Neural progenitor cell (in vitro differentiated cells): ENCODE measurements at places on chromosomes 4 and X.

- DNase-seq = no peak
Observed at GRCh38 chr4:59223292-59223941, 1976.7 kb upstream of the ADGRL3 start.

DNA sequence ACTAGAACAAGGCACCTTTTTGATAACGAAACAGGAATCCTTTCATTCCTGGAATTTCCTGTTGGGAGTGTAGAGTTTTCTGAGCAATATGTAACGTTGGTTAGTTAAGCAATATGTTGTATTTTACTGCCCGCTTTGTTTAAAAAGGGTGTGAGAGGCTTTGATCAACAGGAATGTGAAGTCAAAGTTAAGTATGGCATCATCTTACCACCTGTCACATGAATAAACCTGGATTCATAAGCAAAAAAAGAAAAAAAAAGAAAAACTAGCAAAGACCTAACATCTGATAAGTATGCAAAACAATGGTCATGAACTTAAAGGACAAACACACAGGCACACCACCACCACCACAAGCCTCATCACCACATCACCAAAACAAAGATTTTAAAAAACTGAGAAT lies 7.1 kb upstream of the CXCL5 start:
- DNase-seq = no peak

GRCh38 chr4:138673053-138673452 lies 342.5 kb upstream of the NOCT start:
- DNase-seq = no peak

DNA sequence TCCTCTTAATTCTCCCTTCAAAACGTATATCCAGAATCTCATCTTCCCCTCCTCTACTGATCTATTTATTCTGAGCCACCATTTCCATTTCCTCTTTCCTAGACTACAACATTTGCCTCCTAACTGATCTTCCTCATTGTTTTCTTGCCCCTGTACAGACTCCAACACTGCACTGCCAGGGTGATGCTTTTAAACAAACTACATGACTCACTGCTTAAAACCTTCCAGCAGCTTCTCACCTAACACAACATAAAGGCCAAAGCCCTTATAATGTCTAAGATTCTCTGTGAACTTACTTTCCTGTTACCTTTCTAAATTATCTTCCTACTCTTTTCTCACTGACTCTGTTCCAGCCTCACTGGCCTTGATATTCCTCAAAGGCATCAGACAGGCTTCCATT lies 161.0 kb upstream of the HS3ST1 start:
- DNase-seq = no peak

DNA sequence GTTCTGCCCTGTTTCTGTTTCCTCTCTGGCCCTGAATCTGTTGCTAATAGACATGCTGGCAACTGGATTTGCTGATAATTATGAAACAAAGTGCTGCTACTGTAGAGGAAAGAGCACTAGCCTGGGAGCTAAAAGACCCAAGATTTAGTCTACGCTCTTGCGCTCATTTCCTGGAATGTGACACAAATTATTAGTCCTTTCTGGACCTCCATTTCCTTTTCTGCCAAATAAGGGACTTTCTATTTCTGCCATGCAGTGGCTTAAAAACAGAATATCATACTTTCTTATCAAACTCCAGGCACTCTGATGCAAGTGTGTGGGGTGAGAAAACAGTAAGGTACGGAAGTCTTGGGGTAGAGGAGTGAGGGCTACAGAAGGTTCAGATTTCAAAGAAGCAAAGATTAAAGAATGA lies 48.3 kb upstream of the GPR174 start:
- no peak for DNase-seq

DNA sequence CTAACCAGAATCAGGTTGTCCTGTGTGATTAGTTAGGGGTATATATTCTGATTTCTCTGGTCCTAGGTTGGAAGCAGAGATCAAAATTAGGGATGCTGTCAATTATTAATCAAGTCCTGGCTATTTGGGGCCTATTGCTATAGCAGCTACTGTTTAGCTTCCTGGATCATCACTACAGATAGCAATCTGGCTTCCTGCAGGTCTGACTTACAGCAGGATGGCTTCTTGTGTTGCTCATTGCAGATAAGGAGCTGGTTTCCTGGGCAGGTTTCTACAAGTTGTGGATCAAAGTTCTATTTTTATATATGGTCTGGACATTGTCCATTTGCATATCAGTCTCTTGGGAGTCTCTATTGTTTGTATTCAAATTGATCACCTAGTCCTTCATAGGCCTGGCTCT lies 57.7 kb upstream of the C4orf54 start:
- DNase-seq = no peak

GRCh38 chr4:163595580-163595979 lies 101.1 kb downstream of the TMA16 start:
- DNase-seq = no peak

DNA sequence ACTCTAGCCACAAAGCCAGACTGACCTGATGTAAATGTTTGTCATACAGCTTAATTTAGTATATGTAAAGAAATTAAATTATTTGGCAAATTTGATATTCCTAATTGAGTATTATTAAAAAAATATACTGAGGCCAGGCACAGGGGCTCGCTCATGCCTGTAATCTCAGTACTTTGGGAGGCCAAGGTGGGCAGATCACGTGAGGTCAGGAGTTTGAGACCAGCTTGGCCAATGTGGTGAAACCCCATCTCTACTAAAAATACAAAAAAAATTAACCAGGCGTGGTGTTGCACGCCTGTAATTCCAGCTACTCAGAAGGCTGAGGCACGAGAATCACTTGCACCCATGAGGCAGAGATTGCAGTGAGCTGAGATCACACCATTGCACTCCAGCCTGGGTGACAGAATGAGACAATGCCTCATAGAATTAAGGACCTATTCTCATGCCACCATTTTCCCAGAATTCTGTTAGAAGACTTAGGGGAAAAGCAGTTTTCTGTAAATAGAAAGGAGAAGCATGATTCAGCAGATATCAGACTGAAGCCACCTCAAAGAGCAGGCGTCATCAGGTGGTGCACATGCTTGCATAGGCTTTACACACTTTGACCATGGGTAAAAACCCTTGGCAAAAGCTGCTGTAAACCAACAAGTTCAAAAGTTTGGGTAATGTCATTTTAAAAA lies 6.1 kb downstream of the UBQLN2 start:
- DNase-seq = no peak

- peak; percentile 85 for DNase-seq
Observed at GRCh38 chr4:82201805-82202641, 171.8 kb downstream of the HNRNPD start.

- DNase-seq = no peak
Observed at GRCh38 chr4:134043266-134043665, 158.3 kb downstream of the PABPC4L start.

DNA sequence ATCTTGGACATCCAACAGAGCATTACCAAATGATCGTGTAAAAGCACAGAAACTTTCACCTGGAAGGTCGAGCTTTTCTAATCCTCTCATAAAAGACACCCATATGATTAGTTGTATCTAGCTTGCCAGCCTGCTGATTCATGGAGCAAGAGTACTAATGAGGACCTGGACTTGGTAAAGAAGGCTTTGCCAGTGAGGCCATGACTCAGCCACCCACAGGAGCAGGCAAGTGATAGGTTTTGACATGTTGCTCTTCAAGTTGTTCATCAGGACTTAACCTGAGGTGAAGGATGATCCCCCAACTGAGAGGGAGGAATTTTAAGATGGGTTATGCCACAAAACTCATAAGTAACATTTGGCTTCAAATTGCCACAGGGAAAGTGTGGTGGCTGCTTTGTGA lies 24.7 kb upstream of the EPGN start:
- DNase-seq = no peak

GRCh38 chr4:152172146-152172545 lies 363.7 kb downstream of the FBXW7 start:
- no peak for DNase-seq

DNA sequence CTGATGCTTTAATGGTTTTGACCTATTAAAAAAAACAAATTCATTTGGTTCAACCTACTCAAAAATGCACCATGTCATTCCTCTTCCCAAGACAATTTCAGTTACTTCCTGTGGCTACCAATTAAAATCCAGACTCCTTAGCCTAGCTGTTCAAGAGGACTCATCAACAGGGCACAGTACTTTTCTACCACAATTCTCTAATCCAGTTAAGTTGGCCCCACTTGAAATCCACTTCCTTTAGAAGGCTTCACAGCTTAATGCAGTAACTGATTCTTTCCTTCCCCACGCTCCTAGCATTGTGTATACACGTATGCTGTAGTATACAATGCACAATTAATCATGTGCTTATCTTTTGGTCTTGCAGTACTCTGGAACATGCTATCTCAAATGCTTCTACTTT lies 129.8 kb downstream of the UGT8 start:
- DNase-seq = peak; percentile 59

- DNase-seq = no peak
Observed at GRCh38 chrX:131910586-131910985, 112.5 kb upstream of the STK26 start.

DNA sequence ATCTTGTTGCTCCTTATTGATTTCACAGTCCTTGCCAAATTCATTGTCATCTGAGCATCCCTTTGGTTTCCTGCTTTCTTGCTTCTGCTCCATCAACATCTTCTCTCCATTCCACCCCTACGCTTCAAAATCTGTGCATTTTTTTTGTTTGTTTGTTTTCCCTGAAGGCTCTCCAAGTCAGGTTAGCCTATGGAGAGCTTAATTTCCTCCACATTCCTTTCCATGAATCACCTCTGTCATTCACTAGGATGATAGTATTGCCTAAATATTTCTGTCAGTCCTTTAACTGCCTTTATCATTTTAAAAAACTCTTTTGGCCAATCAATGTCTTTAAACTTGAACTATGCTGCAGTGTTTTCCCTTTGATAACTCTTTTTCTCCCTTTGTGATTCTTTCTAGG lies 67.7 kb downstream of the PPARGC1A start:
- no peak for DNase-seq

DNA sequence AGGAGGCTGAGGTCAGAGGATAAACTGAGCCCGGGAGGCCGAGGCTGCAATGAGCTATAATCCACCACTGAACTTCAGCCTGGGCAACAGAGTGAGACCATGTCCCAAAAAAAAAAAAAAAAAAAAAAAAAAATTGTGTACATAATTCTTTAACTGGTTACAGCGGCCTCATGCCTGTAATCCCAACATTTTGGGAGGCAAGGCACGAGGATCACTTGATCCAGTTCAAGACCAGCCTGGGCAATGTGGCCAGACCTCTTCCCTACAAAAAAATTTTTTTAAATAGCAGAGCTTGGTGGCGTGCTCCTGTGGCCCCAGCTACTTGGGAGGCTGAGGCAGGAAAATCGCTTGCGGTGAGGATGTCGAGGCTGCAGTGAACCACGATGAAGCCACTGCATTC lies 9.3 kb downstream of the KLHL15 start:
- DNase-seq = no peak

GRCh38 chr4:36137336-36137735 lies 107.0 kb downstream of the ARAP2 start:
- no peak for DNase-seq

DNA sequence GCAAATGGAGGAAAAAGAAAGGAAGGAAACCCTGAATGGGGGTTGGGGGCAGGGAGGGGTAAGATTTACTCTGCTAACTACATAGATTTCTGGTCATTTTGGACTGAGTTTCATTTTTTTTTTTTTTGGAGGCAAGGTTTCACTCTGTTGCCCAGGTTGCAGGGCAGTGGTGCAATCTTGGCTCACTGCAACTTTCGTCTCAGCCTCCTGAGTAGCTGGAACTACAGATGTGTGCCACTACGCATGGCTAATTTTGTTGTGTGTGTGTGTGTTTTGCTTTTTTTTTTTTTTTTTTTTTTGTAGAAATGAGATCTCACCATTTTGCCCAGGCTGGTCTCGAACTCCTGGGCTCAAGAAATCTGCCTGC lies 223.5 kb downstream of the APBB2 start:
- no peak for DNase-seq

- peak; percentile 21 for DNase-seq
Observed at GRCh38 chr4:16896881-16897750, 1.3 kb downstream of the LDB2 start.

DNA sequence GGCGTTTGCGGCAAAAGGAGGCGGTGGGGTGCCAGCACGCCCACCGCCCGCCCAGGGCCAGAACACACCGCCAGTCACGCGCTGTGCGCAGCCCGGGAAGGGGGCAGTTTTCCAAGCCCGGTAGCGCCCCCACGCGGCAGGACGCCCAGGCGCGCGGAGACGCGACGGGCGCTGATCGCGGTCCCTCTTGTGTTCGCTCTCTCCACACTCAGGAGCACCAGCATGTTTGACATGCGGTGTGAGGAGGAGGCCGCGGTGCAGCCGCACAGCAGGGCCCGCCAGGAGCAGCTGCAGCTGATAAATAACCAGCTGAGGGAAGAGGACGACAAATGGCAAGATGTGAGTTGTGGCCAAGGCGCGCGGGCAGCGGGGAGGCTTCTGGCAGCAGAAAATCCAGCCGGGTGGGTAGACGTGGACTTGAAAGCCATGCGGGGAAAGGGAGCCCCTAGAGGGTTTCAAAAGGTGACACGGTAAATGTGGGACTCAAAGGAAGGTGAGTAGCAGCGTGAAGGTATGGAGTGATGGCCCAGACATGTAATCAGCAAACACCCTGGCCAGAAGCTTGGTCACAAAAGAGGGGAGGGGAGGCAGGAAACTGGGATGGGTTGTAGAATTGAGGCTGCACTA lies 104.1 kb downstream of the PHOX2B start:
- DNase-seq = peak; percentile 92

GRCh38 chr4:51932684-51933083 lies 87.5 kb downstream of the LRRC66 start:
- no peak for DNase-seq

DNA sequence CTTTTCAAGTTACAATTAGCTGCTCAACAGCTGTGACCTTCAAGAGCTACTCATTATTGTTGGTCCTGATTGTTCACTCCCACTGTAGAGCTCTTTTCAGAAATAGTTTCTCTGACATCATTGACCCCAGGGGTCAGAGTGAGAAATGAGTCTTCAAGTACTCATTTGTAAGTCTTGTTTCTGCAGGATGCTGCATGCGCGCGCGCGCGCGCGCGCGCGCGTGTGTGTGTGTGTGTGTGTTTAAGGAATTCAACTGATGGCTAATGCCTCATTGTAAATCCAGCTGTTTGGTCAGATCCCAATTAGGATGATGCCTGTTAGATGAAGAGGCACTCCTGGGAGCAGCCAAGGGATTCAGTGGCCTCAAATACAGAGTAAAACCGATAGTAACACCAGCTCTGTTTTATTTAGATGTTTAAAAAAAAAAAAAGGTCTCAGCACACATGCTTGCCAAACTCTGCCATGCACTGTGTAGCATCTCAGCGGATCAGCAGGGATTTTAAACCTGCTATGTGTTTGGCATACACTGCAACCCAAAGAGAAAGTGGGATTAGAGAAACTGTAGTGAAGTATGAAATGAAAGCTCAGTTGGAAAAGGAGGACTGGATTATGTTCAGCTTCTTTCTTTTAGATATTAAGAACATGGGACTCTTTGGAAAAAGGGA lies 332.3 kb downstream of the ADGRL3 start:
- DNase-seq = peak; percentile 84

DNA sequence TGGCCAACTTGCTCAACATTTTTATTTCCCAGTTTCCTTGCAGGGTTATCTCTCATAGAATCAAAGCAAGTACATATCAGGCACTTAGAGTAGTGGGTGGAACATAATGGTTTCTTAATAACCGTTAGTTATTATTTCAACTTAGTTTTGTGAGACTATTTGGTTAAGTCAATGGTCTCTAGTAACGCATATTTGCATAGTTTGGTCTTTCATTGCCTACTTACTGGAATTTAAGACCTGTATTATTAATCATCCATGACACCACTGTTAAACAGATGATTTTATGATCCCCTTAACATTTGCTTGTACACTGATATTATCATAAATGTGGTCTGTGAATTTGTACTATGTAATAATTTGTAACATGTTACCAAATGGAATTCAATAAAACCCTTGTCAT lies 70.9 kb upstream of the SMIM31 start:
- no peak for DNase-seq
